ENCODE measurements at places on chromosomes 7 and 10.

DNA sequence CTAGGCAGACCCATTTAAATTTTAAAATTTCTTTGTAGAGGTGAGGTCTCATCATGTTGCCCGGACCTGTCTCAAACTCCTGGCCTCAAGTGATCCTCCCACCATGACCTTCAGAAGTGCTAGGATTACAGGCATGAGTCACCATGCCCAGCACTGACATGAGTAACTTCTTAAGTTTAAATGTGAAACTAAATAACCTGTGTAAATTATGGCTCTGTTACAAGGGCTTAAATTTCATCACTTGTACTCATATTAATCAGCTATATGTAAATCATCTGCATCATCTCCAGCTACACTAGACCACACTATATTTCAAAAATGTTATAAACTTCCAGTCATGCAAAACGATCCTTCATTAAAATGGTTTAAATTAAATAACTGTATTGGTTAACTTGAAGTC is 56.1 kb downstream of the ATAD1 start:
- DNase-seq: no peak

DNA sequence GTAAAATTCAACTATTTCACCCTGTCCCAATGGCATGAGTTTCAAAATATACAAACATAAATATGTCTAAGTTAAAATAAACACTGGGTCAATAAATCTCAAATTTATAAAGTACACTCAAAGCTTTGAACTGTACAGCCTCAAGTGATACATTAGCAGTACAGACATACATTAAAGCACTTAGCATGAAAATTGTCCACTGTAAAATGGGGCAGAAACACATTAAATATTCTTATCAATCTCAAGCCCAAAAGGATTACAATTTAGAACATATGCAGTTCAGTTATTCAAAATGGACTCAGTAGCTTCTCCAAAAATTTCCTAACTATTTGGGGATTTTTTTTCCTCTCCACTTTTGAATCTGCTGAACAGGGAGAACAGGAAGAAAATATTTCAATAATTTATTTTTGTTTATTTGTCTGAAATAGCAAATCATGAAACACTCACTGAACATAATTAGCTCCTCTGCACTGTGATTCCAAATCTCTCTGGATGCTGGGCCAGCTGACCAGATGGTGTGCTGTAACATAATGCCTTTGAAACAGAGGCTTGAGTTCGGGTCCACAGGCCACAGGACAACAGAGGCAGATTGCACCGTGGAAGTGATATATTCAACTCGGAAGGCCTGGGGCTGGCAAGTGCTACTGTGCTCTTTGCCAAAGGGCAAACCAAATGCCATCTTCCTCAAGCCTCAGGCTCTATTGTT is 248.9 kb upstream of the LRRN3 start:
- no peak for DNase-seq

- DNase-seq: no peak
Observed at GRCh38 chr10:66284621-66285020, 641.2 kb upstream of the LRRTM3 start.

DNA sequence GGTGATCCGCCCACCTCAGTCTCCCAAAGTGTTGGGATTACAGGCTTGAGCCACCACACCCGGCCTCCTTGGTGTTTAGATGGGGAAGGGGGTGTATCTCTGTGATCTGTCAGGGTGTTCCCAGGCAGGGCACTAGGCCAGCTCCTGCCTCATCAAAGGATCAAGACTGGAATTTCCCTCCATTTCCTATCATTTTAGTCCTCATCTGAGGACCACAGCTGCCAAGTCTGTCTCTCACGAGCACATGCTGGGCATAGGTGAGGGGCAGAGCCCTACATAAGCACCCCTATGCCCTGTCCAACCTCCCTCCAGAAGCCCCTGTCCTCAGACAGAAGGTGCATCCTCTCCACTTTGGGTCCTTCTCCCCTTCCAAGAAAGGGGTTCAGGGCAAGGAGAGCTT is 19.5 kb downstream of the TRIM56 start:
- DNase-seq: no peak

- DNase-seq: no peak
Observed at GRCh38 chr10:90020506-90020905, 319.1 kb downstream of the KIF20B start.

DNA sequence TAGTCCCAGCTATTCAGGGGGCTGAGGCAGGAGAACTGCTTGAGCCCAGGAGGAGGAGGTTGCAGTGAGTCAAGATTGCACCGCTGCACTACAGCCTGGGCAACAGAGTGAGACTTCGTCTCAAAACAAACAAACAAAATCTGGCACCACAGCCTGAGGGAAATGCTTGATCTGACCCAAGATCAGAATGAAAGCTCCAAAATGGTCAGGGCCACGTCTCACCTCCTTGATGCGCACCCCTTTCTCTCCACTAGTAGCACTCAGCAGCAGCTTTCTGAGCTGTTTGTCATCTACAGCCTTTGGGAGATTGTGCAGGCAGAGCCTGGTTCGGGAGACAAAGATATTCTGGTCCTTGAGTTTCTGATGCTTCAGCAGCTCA is 22.7 kb downstream of the RBM28 start:
- DNase-seq: no peak

GRCh38 chr7:5589819-5590595 is 166.4 kb upstream of the TNRC18 start:
- no peak for DNase-seq

- no peak for DNase-seq
Observed at GRCh38 chr7:65798111-65799075, 74.5 kb upstream of the VKORC1L1 start.

DNA sequence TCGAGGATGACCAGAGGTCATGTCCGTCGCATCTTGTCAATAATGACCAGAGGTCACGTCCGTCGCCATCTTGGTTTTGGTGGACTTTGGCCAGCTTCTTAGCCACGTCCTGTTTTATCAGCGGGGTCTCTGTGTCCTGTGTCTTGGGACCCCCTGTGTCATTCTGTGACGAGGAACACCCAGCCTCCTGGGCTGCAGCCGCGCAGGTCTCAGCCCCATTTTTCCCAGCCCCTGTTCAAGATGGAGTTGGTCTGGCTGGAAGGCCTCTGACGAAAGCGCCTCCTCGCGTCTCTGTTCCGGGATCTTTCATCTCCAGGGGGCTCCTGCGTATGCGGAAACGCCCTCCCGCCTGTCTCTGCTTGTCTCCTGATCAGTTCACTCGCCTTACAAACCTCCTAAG is 134.2 kb downstream of the ELFN1 start:
- no peak for DNase-seq

DNA sequence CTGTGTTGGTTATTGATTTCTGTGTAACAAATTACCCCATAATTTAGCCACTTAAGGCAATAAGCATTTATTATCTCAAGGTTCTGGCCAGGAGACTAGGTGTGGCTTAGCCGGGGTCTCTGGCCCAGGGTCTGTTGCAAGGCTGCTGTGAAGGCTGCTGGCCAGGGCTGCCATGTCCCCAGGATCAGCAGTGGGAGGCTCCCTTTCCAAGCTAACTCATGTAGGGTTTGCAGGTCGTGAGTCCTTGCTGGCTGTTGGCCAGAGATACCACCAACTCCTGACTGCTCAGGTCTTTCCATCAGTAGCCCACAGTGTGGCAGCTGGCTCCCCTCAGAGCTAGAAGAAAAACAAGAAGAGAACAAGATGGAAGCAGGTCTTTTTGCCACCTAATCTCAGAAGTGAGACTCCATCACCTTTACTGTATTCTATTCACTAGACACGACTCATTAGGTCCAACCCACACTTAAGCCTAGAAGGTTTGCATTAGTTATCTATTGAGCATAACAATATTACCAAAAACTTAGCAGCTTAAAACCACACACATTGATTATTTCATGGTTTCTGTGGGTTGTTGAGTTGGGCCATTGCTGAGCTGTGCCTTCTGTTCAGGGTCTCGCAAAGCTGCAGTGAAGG is 185.6 kb downstream of the PFKFB3 start:
- DNase-seq: no peak

GRCh38 chr7:108166687-108167086 is 36.5 kb upstream of the LAMB4 start:
- DNase-seq: no peak

DNA sequence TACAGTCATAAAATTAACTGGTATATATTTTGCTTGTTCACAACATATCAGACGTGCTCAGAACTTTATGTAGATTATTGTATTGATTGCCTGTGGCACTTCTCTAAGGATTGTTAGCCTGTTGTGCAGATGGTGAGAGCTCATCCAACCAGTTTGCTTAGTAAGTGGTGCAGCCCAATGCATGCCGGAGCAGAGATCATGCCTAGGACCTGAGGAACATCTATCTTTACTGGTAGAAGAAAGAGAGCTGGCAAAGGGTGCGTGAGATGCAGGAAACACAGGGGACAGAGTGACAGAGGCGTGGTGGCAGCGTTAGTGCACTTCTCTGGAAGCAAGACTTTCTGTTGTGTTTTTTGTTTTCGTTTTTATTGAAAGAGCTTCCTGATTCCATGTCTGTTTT is 35.9 kb downstream of the CCM2 start:
- DNase-seq: no peak
